Ecto neural progenitor cell (in vitro differentiated cells): ENCODE measurements at places on chromosomes 13 and 19.

- no peak for DNase-seq
Measured at GRCh38 chr19:2867025-2867991, at the start of gene ZNF556. TSS of gene ZNF556 (plus strand) at chr19:2867335. CDS start at chr19:2867422, 87 bp downstream.

DNA sequence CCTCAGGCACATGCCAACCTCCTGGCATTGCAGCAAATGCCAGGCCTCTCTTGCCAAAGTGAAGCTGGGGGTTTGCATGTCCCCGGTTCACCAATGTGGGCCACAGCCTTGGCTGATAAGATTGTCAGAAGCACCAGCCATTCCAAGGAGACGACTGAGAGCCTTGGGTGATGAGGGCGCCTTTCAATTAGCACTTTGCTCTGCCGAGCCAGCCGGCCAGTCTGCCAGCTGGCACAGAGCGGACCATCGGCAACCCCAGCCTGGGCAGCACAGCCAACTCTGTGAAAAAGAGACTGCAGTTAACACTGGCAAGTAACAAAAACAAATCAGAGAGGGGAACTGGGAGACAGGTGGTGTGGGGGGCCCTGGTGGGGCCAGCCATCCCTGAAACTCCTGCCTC lies 67.3 kb downstream of the EFNB2 start:
- no peak for DNase-seq

GRCh38 chr13:48838193-48838973 lies 137.3 kb upstream of the FNDC3A start:
- no peak for DNase-seq

DNA sequence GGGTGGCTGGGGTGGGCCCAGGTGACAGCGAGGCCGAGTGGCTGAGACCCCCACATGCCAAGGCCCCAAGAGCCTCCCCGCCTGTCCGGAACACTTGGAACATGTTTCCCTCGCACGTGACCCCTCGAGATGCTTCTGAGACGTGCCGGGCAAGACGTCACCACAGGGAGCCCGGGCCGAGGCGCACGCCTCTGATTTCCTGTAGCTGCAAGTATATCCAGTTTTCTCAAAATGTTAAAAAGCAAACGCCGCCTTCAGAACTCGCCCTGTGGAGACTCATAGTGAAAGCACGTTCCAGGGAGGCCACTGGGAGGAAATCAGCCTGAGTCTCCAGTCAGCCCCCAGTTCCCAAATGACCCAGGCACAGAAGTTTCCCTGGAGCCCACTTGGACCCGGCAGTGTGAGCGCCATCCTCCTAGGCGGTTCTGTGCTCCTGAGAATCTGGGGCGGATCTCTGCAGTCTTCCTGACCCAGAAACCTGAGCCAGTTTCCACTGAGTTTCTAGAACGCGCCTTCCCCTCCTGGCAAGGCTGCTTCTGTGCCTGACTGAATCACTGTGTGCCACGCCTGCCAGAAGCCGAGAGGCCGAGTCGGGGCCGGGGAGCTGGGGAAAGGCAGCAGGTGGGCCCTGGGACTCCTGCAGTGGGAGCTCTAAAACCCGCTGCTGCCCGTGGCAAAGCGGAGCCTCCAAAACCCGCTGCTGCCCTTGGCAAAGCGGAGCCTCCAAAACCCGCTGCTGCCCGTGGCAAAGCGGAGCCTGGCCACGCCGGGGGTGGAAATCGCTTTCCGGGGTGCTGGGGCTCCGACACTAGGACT lies 179.3 kb downstream of the KDM4B start:
- DNase-seq = no peak

DNA sequence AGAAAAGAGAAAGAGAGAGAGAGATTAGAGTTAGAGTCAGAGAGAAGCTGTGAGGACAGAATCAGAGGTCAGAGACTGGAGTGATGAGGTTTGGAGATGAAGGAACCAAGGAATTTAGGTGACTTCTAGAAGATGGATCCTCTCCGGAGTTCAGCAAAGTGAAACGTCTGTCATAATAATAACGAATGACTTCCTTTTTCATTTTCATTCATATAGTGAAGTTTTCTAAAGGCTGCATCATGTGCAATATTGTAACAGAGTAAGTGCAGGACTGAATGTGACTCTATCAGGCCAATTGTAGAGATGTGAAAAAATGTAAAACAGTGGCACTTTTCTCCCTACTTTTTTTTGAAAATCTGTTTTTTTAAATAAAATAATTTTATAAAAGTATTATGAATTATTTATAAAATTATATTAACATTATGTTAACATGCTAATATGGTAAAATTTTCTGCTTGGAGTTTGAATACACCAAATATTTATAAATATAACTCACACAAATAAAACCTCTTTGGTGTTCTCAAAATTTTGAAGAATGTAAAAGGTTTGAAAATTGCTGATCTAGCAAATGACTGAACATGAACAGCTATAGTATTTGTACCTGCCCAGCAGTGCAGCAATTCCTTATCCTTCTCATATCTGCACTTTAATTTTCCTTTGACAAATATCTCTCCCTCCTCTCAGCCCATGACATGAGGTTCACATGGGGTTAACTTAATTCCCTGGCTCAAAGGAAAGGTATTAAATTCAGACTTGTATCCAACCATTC lies 4.2 kb upstream of the TNFSF11 start:
- DNase-seq = no peak
